Naive thymus-derived CD8-positive, alpha-beta T cell (primary cell): ENCODE measurements at places on chromosomes 6 and 20. TPM values are rescaled to one million over a fixed set of nuclear protein-coding genes. Genes with fewer than 3 reads are reported as not detected.

DNA sequence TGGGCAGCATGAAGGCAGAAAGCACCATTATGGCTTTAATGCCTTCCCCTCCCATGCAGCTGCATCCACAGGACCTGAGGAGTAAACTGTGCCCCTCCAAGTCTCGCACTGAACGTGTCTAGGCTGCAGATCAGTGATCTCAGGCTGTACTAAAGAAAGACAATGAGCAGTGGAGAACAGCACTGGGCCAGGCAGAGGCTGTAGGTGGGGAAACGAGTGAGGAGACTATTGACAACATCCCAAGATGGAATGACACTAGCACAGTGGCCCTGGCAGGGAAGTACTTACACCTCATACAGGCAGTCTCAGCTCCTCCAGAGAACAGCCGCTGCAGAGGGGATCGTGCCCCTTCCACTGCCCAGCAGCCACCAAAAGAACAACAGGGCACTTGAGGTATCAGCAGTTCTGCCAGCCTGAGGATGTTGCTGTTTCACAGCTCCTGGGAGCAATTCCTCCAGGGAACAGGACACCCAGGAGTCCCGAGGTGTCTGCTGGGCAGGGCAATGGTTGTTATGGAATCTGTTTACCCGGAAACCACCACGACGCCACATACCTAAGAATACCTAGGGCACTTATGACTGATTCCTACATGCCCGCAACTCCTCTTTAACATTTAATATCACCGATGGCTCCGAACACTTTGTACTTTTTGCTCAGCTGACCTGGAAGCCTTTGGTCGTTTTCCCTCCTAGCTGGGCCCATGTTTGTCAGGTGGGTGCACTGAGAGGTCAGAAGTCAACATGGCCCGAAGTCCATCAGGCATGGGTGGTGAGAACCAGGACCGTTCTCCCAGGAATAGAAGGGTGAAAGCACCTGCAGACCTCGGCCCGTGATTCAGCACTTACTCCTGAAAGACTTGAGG lies 79.1 kb downstream of the SLC22A23 start:
- no peaks in the 10 kb centered on the region for H3K36me3 ChIP-seq
- DNase-seq = no peak
- peaks cover 8% of the 10 kb centered on the region for H3K27me3 ChIP-seq
- peak overlapping the region; percentile 78 for H3K27ac ChIP-seq
- H3K4me1 ChIP-seq = peaks cover 27% of the 10 kb centered on the region

DNA sequence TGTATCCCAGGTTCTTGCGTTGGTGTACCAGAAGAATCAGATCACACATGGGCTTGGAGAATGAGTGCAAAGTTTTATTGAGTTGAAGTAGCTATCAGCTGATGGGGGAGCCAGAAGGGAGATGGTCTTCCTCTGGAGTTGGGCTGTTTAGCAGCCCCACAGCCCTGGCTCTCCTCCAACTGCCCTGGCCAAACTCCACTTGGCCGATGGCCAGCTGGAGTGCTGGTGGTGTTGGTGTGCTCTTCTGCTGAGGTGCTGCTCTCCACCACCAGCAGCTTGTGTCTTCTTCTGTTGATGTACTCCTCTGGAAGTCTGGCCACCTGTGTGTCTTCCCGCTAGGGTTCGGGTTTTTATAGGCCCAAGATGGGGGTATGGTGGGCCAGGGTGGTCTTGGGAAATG lies 172.8 kb downstream of the TINAG start:
- H3K4me1 ChIP-seq = no peaks in the 10 kb centered on the region
- H3K27ac ChIP-seq = no peak overlapping the region
- H3K4me3 ChIP-seq = no peak overlapping the region
- no peak for DNase-seq
- H3K36me3 ChIP-seq = no peaks in the 10 kb centered on the region

GRCh38 chr20:34891166-34892062 lies 15.0 kb downstream of the ACSS2 start:
- DNase-seq = no peak
- no peak overlapping the region for H3K4me3 ChIP-seq
- peaks cover 23% of the 10 kb centered on the region for H3K4me1 ChIP-seq
- H3K36me3 ChIP-seq = no peaks in the 10 kb centered on the region
- no peaks in the 10 kb centered on the region for H3K27me3 ChIP-seq

- peaks cover 14% of the 10 kb centered on the region for H3K27me3 ChIP-seq
- H3K4me3 ChIP-seq = no peak overlapping the region
- H3K4me1 ChIP-seq = peaks cover 6% of the 10 kb centered on the region
Observed at GRCh38 chr6:150569161-150569560, 30.5 kb upstream of the PLEKHG1 start.

GRCh38 chr20:9877932-9878495 lies 39.1 kb upstream of the PAK5 start:
- H3K4me1 ChIP-seq = no peaks in the 10 kb centered on the region
- H3K4me3 ChIP-seq = no peak overlapping the region
- no peak overlapping the region for H3K27ac ChIP-seq
- peaks cover 12% of the 10 kb centered on the region for H3K27me3 ChIP-seq

DNA sequence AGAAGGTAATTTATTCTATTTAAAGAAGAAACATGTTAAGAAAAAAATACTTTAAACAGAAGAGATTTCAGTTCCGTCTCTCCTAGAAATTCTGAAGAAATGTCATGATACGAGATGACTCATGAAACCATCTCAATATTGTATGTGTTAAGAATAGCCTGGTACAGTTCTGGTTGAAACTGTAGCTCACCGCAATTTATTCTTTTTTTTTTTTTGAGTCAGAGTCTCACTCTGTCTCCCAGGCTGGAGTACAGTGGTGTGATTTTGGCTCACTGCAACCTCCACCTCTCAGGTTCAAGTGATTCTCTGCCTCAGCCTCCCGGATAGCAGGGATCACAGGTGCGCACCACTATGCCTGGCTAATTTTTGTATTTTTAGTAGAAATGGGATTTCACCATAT lies 103.3 kb downstream of the ARHGAP18 start:
- H3K4me1 ChIP-seq = no peaks in the 10 kb centered on the region
- H3K27ac ChIP-seq = no peak overlapping the region
- H3K27me3 ChIP-seq = no peaks in the 10 kb centered on the region
- H3K36me3 ChIP-seq = no peaks in the 10 kb centered on the region

- no peak for DNase-seq
- H3K4me1 ChIP-seq = peaks cover 29% of the 10 kb centered on the region
- no peaks in the 10 kb centered on the region for H3K27me3 ChIP-seq
Observed at GRCh38 chr6:33577718-33578117, 2.4 kb downstream of the BAK1 start.

DNA sequence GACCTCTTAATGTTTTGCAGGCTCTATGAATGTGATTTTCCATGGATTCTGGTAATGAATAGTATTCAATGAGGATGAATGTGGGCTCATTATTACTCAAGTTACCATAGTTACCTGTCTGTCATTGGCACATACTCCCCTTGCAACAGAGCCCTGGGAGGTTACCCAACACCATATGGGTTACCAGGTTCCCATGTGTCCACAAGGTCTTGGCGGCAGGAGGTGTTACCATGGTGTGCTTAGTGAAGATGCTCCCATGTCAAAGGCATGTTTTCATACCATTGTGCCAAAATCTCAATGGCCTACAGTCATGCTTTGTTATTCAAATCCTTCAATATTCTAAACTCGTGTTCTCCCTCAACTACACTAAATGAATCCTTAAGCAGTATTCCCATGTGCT lies 232.5 kb downstream of the HDGFL1 start:
- H3K4me3 ChIP-seq = no peak overlapping the region
- no peaks in the 10 kb centered on the region for H3K27me3 ChIP-seq
- no peaks in the 10 kb centered on the region for H3K4me1 ChIP-seq
- H3K36me3 ChIP-seq = no peaks in the 10 kb centered on the region
- H3K27ac ChIP-seq = no peak overlapping the region

- no peak overlapping the region for H3K27ac ChIP-seq
- peaks cover 8% of the 10 kb centered on the region for H3K36me3 ChIP-seq
- no peak overlapping the region for H3K4me3 ChIP-seq
- H3K27me3 ChIP-seq = no peaks in the 10 kb centered on the region
- no peak for DNase-seq
Observed at GRCh38 chr6:38281126-38281525, 358.6 kb downstream of the BTBD9 start.

- peaks cover 80% of the 10 kb centered on the region for H3K27me3 ChIP-seq
- H3K36me3 ChIP-seq = peaks cover 8% of the 10 kb centered on the region
- peaks cover 14% of the 10 kb centered on the region for H3K4me1 ChIP-seq
- H3K27ac ChIP-seq = no peak overlapping the region
Observed at GRCh38 chr6:28824793-28825731, 98.7 kb downstream of the TRIM27 start.

GRCh38 chr6:138267971-138268895 lies 49.9 kb upstream of the PBOV1 start:
- no peaks in the 10 kb centered on the region for H3K36me3 ChIP-seq
- no peak overlapping the region for H3K4me3 ChIP-seq
- no peak overlapping the region for H3K27ac ChIP-seq
- DNase-seq = no peak
- H3K27me3 ChIP-seq = peaks cover 22% of the 10 kb centered on the region
- no peaks in the 10 kb centered on the region for H3K4me1 ChIP-seq

DNA sequence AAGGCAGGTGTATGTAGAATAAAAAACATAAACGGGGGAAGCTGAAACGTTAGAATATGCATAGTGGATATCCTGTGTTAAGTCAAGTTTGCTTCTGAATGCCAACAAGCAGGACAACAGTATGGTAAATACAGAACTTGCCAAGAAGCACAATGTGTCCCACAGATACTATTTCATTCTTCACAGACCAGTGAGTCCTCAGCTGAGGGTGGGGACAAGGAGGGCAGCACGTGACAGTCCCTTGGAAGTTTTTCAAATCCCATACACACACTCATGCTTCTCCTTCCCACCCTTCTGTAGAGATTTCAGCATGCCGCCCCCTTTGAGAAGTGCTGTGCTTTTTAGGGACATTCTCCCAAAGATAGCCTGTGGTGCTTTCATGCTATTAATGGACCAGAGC lies 268.5 kb upstream of the ECI2 start:
- DNase-seq = no peak
- H3K27me3 ChIP-seq = peaks cover 50% of the 10 kb centered on the region
- H3K27ac ChIP-seq = no peak overlapping the region
- no peaks in the 10 kb centered on the region for H3K36me3 ChIP-seq
- H3K4me1 ChIP-seq = peaks cover 15% of the 10 kb centered on the region

DNA sequence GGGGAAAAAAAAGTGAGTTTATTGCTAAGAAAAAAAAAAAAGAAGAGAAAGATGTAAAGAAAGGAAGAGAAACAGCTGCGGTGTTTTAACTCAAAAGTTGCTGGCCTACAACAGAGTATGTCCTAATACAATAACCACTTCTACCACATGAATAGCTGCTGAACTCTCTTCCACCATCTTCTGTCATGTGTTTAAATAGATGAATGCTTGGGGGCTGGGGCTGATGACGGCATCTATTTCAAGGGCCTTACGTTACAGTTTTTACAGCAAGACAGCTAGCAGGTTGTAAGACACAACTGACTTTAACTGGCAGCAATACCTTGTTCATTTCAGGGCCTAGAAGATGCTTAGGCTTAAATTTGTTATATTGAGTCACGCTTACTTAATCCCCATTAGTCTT lies 50.4 kb downstream of the MAP3K7 start:
- H3K36me3 ChIP-seq = peaks cover 68% of the 10 kb centered on the region
- no peaks in the 10 kb centered on the region for H3K27me3 ChIP-seq
- no peak for DNase-seq

GRCh38 chr6:128595544-128595943 lies 75.1 kb upstream of the PTPRK start:
- H3K4me3 ChIP-seq = no peak overlapping the region
- DNase-seq = no peak
- no peaks in the 10 kb centered on the region for H3K27me3 ChIP-seq
- H3K4me1 ChIP-seq = no peaks in the 10 kb centered on the region
- no peaks in the 10 kb centered on the region for H3K36me3 ChIP-seq

- no peak overlapping the region for H3K27ac ChIP-seq
- H3K27me3 ChIP-seq = no peaks in the 10 kb centered on the region
- DNase-seq = no peak
- H3K4me1 ChIP-seq = no peaks in the 10 kb centered on the region
- H3K4me3 ChIP-seq = no peak overlapping the region
- H3K36me3 ChIP-seq = peaks cover 4% of the 10 kb centered on the region
Observed at GRCh38 chr6:9361749-9362148, 926.4 kb upstream of the SLC35B3 start.

DNA sequence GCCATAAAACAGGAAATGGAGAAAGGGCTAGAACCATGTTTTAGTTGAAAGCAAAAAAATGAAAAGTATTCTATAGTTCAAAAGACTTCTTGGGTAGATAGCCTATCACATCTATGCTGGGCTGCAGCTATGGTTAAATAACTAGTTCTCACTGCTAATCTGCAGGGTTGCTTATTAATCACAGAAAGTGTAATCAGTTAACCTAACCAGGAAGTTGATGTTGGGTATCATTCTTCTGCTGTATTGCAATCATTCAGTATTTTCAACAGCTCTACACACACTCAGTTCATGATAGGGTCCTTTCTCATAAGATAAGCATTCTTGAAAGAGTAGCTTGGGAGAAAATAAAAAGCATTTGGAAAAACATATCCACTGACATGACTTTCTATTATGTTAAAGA lies 135.2 kb upstream of the TCF21 start:
- H3K36me3 ChIP-seq = no peaks in the 10 kb centered on the region
- H3K27ac ChIP-seq = no peak overlapping the region
- no peak overlapping the region for H3K4me3 ChIP-seq
- no peaks in the 10 kb centered on the region for H3K4me1 ChIP-seq

GRCh38 chr6:17601386-17601703 lies 1.2 kb downstream of the FAM8A1 start:
- H3K27ac ChIP-seq = peak overlapping the region; percentile 89
- no peaks in the 10 kb centered on the region for H3K27me3 ChIP-seq

DNA sequence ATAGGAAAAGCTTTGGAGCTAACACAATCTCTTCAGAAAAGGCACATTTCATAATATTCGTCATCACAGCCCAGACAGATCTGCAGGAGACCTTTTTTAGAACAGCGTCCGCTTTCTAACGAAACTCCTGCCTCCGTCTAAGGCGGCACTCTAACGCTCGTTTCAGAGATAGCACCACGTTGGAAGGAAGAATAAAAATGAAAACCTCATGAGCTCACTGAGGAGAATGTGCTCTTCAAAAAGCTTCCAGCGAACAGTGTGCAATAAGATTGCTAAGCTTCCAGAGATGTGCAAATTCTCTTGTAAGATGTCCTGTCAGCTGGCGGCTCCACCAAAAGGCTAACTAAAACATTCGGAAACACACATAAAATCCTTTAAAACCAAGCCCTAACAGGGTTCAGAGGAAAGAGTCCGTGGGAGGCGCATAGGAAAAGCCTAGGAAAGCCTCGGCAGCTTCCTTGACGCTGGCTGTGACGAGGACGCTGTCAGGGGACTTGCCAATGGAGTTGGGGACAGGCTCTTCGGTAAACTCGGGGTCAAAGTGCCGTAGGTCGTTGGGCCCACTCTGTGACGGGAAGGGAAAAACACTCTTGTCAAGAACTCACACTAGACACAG lies 117.6 kb upstream of the SLC2A12 start:
- DNase-seq = no peak
- no peaks in the 10 kb centered on the region for H3K27me3 ChIP-seq
- peaks cover 35% of the 10 kb centered on the region for H3K36me3 ChIP-seq
- no peak overlapping the region for H3K4me3 ChIP-seq
- peaks cover 46% of the 10 kb centered on the region for H3K4me1 ChIP-seq

GRCh38 chr6:143939364-143939763 lies 68.7 kb downstream of the PLAGL1 start:
- H3K4me1 ChIP-seq = peaks cover 6% of the 10 kb centered on the region
- H3K27me3 ChIP-seq = peaks cover under 1% of the 10 kb centered on the region
- no peak overlapping the region for H3K27ac ChIP-seq
- no peak overlapping the region for H3K4me3 ChIP-seq
- DNase-seq = no peak
- peaks cover under 1% of the 10 kb centered on the region for H3K36me3 ChIP-seq

Gene MOCS3
- polyA plus RNA-seq = 3.5 TPM

Gene CYP24A1
- polyA plus RNA-seq = not detected

Gene CD24
- 0.70 TPM for polyA plus RNA-seq

Gene GSTA3
- polyA plus RNA-seq = not detected

Gene MTFR2
- polyA plus RNA-seq = 0.13 TPM

Gene CLVS2
- not detected for polyA plus RNA-seq

Gene REPS1
- polyA plus RNA-seq = 19.4 TPM
